ENCODE measurements at places on chromosomes 12 and 14. TPM values are rescaled to one million over a fixed set of nuclear protein-coding genes. Genes with fewer than 3 reads are reported as not detected.

The AQP2 gene
- not detected for total RNA-seq

The POTEG gene
- total RNA-seq, result not detected

The PIANP gene
- total RNA-seq, result 0.42 TPM

The CLEC4E gene
- not detected for total RNA-seq

The ADCY4 gene
- total RNA-seq, result 32.9 TPM

The TAS2R50 gene
- total RNA-seq, result 0.99 TPM

The NFATC4 gene
- 38.8 TPM for total RNA-seq

The CLEC6A gene
- not detected for total RNA-seq

The KRT74 gene
- not detected for total RNA-seq

The AMDHD1 gene
- not detected for total RNA-seq

The STON2 gene
- 8.9 TPM for total RNA-seq

The TUBA1B gene
- 739 TPM for total RNA-seq

The TAS2R43 gene
- total RNA-seq, result 1.2 TPM

The P3H3 gene
- 23.1 TPM for total RNA-seq

The SMCO3 gene
- not detected for total RNA-seq

The KRT85 gene
- total RNA-seq, result not detected

The GPR137C gene
- total RNA-seq, result 0.39 TPM

The LTBR gene
- 141 TPM for total RNA-seq

The SOAT2 gene
- total RNA-seq, result not detected

The TAS2R42 gene
- not detected for total RNA-seq

The TSPAN31 gene
- 44.9 TPM for total RNA-seq

The C14orf93 gene
- 11.2 TPM for total RNA-seq

The LRP1-AS gene
- total RNA-seq, result not detected

The KRT83 gene
- not detected for total RNA-seq

The SMIM41 gene
- total RNA-seq, result 26.6 TPM

The SLC22A17 gene
- total RNA-seq, result 12.5 TPM

The SIX6 gene
- not detected for total RNA-seq

The PPP1R1A gene
- total RNA-seq, result 3.6 TPM

The CAMKK2 gene
- total RNA-seq, result 30.3 TPM

The WNT5B gene
- total RNA-seq, result 44.7 TPM

The CELA1 gene
- total RNA-seq, result not detected

The CCDC85C gene
- 17.9 TPM for total RNA-seq

The PIP4K2C gene
- total RNA-seq, result 30.3 TPM

The KLHL33 gene
- total RNA-seq, result 0.71 TPM

The RPGRIP1 gene
- not detected for total RNA-seq

The CLEC4D gene
- not detected for total RNA-seq

The SRP54 gene
- 37.8 TPM for total RNA-seq

The SAMD4A gene
- 76.8 TPM for total RNA-seq

The FOXM1 gene
- 0.17 TPM for total RNA-seq

The PTPRQ gene
- total RNA-seq, result 13.7 TPM

The SRSF9 gene
- total RNA-seq, result 52.7 TPM

The CCDC197 gene
- not detected for total RNA-seq

The C12orf54 gene
- not detected for total RNA-seq

The BICDL1 gene
- total RNA-seq, result 0.17 TPM

All from esophagus muscularis mucosa (tissue), 4 donors.